LHCN-M2 (cell line): ENCODE measurements at places on chromosomes 7 and 10. TPM values are rescaled to one million over a fixed set of nuclear protein-coding genes. Genes with fewer than 3 reads are reported as not detected.

DNA sequence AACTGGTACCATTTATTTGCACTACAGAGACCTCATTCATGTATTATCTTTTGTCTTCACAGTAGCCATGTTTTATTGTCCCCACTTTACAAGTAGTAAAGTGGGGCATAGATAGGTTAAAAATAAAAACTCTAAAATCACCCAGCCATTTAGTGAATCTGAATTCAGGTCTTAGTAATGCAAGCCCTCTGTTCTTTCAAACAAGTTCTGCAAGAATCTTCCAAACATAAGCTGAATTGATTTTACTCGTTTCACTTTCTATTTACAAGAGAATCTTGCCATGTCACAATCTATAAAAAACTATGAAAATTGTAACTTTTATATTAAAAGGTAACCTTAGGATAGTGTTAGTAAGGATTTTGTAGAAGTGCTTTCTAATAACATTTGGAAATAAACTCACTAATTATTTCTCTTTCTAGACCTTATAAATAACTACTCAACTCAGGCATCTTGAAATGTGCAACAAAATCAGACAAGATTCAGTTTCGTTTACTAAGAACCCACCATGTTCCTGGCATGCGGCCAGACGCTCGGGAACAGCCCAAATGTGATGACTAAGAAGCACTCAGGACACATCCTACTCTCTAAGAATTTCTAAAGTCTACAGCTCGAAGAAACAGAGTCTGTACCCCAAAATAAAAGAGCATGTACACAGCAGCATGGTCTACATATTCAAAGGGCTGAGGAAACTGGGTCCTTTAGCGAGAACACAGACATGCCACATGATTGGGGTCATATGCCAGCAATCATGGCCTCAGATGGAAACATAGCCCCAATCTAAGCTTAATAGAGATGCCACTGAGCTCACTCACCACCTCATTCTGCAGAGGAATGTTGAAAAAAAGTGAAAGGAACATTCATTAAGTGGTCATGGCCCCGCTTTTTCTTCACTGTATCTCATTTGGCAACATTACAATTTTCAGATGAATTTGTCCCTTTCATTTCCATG is 167.6 kb downstream of the AMPH start:
- DNase-seq: peak; percentile 80

- DNase-seq: no peak
Measured at GRCh38 chr7:114710499-114710898, 211.4 kb upstream of the MDFIC start.

DNA sequence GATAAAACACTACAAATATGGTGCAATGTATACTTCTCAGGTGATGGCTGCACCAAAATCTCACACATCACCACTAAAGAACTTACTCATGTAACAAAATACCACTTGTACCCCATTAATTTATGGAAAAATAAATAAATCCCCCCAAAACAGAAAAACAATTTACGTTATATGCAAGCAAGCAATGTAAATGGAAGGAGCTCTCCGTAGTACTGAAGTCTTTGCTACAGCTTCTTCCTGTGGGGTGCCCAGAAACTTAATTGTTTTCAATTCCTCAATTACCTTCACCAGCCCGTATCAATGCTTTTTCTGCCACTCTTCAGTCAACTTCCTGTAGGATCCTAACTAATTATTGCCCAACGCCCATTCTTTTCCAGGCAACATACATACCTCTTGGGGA is 138.1 kb downstream of the RELN start:
- DNase-seq: peak; percentile 9

GRCh38 chr7:84058311-84059076 is 136.1 kb downstream of the SEMA3A start:
- DNase-seq: peak; percentile 15

DNA sequence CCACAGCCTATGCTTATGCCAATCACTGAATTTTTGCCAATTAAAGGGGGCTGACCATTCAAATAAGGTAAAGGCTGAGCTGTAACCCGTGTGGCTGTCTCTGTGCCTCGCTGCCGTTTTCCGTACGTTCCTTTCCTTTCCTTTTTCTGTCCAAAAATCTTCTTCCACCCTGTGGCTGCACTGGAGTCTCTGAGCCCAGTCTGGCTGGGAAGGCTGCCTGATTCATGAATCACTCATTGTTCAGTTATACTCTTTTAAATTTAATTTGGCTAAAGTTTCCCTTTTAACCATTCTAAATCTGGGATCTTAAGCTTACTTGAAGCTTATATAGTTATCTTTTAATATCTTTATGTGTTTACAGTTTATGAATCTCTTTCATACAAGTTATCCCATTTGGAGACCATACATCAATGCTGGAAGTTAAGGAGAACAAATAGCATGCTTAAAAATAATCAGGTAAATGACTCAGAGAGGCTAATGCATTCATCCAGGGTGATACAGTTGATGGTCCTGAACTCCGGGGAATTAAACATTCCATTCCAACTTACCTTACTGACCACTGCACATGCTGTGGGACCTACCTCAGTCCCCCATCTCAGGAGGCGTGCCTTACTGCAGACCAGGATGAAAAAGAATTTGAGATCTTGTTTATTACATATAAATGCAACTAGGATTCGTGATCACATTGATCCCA is 385.3 kb upstream of the ADARB2 start:
- no peak for DNase-seq

DNA sequence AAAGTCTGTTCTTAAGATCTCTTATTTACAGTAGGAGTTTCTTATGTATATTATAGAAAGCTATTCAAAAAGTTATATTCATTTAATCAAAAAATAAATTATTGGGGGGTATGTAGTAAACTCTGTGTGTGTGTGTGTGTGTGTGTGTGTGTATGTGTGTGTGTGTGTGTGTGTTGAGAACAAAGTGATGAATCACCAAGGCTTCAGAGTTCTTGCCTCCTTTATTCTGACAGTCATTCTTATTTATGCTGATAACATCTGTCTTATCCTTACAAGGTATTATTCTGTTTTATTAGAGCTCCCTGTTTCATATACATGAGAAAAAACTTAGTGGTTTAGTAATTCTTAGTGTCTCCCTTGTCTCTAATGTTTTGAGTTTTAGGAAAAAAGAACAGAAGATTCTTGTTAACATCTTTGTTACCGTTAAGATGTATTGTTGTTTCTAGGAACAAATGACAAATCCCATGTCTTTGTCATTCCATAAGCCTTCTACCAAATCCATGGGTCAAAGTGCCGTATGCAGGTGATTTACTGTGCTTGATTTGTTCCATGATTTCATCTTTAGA is 424.0 kb downstream of the EXOC4 start:
- DNase-seq: peak; percentile 69

DNA sequence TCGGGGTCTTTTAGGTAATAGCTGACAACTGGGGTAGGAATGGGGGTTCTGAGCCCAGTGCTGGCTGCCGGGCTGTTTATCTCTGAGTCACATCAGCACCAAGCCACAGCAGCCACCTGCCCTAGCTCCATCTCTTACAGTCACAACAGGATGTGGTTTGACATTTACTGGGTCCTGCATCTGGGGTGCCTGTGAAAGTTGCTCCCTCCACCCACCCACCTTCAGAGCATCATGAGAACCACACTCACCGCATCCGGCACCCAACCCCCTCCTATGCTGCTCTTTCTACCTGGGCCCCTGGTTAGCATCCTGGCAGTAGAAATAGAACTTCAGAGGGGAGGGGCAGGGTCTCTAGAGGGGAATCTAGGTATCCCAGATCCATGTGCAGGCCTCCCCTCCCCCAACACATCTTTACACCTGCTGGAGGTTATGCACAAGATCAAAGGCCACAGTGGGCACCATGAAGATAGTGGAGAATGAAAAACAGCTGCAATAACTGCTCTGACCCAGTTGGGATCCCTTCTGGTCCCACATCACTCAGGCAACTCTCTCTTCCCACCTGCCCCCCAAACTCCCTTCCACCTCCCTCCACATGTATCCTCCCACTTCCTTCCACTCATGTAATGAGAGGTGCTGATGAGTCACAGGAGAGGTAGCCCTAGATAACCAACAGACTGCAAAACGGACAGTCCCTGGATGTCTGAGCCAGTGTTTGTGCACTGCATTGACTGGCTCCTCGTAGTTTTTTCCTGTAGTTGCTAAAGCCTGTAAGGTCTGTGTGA is 38.2 kb downstream of the PRSS2 start:
- DNase-seq: no peak

DNA sequence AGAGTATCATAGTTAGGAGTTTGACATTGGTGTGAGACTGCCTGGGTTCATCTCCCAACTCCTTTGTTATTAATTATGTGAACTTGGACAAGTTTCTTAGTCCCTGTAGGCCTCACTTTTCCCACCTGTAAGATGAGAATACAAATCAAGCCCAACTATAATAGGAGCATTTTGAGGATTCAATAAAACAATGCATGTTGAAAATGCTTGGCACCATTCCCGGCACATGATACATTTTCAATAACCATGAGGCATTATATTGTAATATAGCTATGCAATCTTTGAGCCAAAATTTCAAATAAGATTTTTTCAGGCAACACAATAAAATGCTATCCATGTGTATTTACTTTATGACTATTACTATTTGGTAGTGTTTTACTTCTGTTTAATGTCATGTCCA is 229.0 kb upstream of the SP4 start:
- DNase-seq: no peak

DNA sequence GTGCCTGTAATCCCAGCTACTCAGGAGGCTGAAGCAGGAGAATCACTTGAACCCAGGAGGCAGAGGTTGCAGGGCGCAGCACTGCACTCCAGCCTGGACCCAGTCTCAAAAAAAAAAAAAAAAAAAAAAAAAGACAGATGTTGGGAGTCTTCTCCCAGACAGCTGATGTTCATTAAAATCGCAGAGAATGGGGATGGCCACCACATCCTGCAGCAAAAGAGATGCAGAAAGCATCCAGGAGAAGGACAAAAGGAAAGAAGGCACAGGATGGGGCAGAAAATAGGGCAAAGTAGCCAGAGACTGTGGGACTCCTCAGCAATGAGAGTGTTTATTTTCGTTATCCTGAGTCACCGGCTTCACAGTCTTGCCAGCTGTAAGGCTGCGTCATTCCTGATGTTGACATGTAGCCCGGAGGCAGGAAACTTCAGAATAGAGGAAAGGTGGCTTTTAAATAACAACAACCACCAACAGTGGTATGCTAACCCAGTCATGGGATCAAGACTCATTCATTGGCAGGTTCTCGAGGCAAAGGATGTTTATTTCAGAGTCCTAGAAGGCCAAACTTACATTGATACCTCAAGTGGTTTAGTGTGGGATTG is 149.5 kb upstream of the SVIL start:
- DNase-seq: peak; percentile 97

DNA sequence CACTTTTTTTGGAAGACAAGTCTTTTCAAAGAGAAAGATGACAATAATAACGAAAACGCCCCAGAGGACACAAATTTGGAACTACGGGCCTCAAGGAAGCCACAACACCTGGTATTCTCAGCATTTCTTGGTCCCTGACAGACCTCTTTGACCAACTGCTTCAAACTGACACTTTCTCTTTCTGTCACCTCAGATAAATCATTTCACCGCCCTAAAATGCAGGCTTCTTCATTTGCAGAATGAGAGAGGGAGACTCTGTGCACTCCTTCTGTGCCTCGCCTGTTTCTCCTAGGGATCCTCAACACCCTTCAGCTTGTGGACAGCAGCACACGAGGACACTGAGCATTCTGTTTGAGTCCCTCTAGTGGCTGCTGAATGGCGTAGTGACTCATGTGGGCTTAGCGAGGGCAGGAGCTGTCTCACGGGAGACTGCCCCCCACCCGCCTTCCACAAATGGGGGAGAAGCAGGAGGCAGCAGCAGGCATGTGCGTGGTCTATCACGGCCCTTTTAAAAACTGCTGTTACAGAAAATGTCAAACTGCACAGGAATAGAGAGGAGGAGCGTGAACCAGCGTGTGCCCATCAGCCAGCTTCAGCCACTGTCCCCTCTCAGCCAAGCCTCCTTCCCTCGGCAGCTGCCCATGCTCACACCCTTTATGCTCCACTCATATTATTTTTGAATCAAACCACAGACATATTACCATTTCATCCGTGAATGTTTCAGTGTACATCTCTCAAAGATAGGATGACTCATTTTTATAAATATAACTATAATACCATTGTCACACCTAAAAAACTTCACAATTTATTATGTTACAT is 41.4 kb downstream of the GSDME start:
- peak; percentile 82 for DNase-seq

GRCh38 chr10:89845541-89846280 is 144.3 kb downstream of the KIF20B start:
- DNase-seq: no peak

- no peak for DNase-seq
Measured at GRCh38 chr10:58367069-58367468, 18.1 kb upstream of the TFAM start.

GRCh38 chr7:24894429-24895221 is 85.4 kb downstream of the OSBPL3 start:
- no peak for DNase-seq

DNA sequence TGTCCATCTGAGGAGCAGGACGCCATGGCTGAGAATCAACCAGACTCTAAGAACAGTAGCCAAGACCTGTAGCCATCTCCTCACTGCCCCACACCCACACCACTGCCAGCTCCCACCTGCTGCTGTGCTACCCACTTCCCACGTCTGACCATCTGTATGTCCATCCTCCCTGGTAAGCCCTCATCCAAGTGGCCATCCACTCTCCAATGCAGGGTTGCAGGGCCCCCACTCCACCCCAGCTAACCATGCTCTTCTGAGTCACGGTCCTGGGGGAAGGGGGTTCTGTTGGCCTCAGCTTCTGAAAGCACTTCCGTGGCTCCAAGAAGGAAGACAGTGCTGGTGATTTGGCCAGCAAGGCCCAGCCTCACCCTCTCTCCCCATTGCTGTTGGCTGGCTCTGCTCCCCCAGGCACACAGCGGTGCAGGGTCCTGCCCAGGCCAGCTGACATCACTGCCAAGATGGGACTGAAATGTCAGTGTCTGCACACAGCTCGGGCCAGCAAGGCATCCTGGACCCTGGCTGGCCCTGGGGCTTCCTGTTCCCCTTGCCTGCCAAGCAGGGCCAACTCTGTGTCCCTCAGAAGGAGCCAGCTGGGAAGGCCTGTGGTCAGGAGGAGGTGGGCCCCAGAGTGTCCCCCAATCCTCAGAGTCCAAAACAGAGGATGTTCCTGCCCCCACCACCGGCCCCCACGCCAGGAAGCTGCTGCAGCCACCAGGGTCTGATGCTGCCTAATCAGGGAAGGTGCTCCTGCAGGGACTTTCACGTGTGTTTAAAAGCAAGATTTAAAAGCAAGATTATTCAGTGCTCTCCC is 17.5 kb downstream of the RASGEF1A start:
- DNase-seq: no peak

GRCh38 chr10:29588629-29589421 is 45.9 kb downstream of the SVIL start:
- no peak for DNase-seq

- DNase-seq: peak; percentile 96
Measured at GRCh38 chr7:28408960-28409715, 3.2 kb upstream of the CREB5 start.

Gene CREB5
- total RNA-seq: 6.5 and 9.0 TPM in 2 replicates

Gene NEBL
- total RNA-seq: 0.11 and 0.13 TPM in 2 replicates

Gene TRIM73
- total RNA-seq: 0.29 and 0.83 TPM in 2 replicates

Gene GCK
- total RNA-seq: not detected in 2 replicates

Gene UCMA
- not detected in 2 replicates for total RNA-seq
